H1 (cell line): ENCODE measurements at places on chromosomes 16 and 17.

DNA sequence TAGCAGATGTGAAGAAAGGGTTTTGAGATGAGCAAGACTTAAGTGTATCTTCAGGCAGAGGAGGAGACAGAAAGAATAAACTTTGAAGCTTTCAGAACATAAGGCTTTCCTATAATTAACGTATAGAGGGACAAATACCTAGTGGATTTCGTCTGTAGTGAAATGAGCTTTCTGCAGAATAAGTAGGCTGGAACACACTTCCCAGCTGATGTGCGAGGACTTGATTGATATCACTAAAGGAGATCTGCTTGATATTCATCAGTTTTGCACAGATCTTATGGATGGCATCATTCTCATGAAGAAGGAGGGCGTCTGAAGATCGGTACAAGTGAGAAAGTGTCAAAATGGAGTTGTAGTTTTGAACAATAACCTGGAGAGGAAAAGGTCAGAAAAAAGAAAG, 14.8 kb downstream of the TUBD1 start:
- DNase-seq, result no peak

GRCh38 chr16:89269805-89270665, 52.5 kb downstream of the ZNF778 start:
- DNase-seq, result no peak

DNA sequence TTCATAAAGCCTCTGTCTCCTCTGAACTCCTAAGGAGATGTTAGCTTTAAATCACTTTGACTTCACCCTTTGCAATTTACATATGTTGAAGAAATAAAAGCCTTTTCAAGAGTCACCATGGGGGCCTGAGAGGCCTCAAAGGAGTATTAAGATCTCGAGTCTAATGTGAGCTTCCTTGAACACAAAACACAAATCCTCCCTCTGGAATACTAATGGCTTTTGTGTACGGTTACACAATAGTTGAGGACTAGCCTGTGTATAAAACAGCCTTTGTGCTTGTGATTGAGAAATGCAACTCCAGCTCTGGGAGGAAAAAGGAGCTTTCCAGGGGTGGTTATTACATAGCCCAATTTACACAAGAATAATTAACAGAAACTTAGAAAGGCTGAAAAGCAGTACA, 1140.2 kb downstream of the CDH11 start:
- no peak for DNase-seq

DNA sequence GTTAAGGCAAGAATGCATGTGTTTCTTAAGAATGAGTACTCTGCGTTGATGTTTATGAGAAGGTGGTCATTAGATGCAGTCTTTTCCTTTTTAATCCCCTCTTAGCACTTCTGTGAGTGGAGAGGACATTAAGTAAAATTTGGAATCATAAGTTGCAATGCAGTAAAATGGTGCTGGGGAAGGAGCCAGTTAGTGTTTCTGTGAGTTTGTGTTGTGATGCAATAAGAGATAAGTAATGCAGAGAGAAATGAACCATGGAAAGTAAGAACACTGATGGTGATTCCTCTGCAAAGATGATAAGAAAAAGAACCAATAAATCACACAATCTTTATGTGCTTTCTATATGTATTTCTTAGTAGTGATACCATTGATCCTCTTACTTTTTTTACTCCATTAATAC, 20.0 kb downstream of the ABHD15 start:
- no peak for DNase-seq

GRCh38 chr16:88384222-88385111, 1.7 kb downstream of the ZNF469 start:
- DNase-seq, result no peak

DNA sequence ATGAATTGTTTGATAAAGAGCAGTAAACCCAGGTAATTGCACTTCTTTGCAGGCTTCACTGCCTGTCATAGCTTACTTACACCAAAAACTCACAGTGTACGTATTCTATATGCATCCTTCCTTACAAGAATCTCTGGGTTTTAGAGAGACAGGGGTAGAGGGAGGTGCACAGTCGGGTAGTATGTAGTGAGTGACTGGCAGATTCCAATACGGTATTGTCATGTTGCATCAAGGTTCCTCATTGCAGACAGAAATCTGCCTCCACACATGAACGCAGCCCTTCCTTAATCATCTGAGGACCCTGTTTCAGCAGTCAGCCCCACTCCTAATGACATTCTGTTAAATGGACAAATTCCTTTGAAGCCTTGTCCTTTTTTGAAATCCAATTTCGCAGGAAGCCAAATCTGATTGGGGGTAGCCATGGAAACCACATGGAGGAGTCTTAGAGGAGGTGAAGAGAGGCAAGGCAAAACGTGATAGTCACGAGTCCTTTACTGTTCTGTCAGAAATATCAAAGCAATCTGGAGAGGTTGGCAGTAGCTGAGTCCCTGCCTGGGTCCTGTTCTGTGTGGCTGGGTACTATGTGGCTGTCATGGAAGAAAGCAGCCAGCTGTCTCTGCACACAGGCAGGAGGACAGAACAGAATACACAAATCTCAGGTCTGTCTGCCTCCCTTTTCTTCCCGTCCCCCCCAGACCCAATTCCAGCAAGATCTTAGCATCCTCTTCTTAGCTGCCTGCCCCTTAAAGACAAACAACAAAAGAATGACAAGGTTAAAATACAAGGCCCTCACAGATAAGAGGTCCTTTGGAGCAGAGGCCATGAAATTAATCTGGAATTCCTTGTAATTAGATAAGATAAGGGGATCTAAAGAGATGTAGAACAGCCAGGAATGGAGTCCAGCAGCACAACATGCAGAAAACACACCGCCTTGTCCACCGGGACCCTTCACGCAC, 3.1 kb upstream of the SKAP1 start:
- DNase-seq, result no peak

- DNase-seq, result no peak
These were observed at the start of gene CA4 for GRCh38 chr17:60149691-60150582. Gene CA4, plus strand, starts transcription at chr17:60149973. Its CDS starts 62 bp downstream, at chr17:60150035.

DNA sequence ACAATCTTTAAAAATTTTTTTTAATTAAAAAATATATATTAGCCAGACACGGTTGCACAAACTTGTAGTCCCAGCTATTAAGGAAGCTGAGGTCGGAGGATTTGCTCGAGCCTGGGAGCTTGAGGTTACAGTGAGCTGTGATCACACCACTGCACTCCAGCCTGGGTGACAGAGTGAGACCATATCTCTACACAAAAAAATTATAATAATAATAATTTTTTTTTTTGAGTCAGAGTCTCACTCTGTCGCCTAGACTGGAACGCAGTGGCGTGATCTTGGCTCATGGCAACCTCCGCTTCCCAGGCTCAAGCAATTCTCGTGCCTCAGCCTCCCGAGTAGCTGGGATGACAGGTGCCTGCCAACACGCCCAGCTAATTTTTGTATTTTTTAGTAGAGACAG, 23.8 kb downstream of the LITAF start:
- no peak for DNase-seq
